ENCODE measurements at places on chromosomes 12 and 14.
A peak's percentile ranks its signal among the peaks of the same experiment; 100 is the strongest.

- no peak for DNase-seq
These were observed 108.5 kb downstream of the ANO6 start for GRCh38 chr12:45324391-45324790.

DNA sequence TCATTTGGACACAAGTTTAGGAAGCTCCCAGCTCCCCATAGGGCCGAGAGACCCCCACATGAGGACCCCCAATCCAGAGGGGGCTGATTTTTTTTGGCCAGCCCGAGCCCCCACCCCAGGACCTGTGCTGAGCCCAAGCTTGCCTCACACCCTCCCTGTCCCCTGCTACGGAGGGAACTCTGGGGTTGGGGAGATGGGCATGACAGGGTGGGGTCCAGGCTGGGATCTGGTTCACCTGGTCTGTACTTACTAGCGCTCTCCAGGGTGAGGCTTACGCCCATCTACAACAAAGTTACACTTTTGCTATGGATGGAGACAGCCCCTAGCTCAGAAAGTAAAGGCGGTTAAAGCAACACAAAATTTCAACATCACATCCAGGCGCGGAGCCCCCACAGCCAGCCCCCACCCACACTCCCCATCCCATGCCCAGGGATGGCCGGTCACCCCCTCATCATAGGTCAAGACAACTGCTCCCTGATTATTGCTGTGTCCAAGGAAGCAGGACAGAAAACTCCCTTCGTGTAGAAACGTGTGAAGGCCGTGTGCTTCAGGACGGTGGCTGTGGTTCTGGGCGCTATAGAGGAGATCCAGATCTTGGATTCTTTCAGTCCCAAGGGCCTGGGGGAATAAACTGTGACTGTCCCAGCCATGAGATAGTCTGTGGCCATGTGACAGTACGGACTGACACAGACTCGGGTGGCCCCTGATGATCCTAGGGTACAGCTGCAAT is 10.7 kb downstream of the SLC25A29 start:
- DNase-seq: no peak

DNA sequence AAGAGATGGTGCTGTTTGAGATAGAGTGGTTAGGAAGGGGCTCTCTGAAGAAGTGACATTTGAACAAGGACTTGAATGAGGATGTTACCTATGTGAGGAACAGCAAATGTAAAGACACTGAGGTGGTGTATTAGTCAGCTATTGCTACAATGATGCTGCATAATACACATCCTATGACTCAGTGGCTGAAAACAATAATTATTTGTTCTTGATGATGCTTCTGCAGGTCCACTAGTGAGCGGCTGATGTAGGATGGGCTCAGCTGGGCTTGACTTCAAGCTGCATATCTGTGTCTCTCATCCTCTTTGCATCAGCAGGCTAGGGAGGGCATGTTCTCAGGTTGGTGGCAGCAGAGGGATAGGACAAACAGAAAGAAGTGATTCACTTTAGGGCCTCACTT is 21.4 kb upstream of the CLMN start:
- DNase-seq: no peak

GRCh38 chr14:104359969-104360442 is 219.6 kb upstream of the C14orf180 start:
- DNase-seq: no peak

GRCh38 chr12:39327965-39328364 is 115.0 kb downstream of the KIF21A start:
- no peak for DNase-seq

DNA sequence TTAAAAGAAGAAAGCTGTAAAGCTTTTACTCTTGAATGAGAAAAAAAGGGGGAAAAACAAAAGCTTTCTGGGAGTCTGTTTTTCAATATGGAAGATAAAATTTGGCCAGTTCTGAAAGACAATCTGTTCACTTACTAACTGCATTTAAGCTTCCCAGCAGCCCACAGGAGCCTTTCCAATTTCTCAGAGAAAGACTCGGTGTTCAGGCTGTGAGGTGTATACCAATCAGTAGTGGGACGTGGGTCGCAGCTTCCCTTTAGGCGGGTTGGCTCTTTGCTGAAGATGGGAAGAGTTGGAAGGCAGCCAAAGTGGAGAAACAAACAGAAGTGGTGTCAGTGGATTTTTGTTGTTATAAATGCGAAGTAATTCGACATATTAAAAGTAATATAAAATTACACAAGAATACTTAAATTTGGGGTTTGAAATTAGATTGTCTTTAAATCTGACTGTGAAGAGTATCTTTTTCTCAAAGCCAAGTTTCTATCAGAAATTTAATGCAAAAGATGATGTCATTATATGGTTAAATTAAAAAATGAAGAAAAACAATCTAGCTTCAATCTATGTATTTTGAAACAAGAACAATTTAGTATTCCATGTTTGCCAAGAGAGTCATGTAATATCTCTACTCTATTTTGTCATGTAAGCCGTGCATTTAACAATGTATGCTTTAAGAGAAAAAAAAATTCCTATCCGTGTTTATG is 590.2 kb upstream of the ATXN7L3B start:
- no peak for DNase-seq

DNA sequence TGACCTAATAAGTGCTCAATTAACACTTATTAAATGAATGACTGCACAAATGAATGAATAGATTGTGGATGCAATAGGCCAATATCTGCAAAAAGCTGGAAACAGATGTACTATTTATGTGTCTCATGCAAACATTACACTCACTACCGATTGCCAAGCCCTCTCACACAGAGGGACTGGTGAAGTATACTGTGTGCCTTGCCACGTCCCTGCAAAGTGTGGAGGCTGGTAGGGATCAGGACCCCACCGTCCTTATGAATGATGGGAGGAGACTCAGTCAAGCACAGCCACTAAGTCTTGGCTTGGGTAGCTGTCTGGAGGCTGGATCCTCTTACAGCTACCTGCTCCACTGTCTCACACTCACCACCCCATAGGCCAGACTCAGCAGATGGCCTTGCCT is 3.9 kb upstream of the TUNAR start:
- no peak for DNase-seq

DNA sequence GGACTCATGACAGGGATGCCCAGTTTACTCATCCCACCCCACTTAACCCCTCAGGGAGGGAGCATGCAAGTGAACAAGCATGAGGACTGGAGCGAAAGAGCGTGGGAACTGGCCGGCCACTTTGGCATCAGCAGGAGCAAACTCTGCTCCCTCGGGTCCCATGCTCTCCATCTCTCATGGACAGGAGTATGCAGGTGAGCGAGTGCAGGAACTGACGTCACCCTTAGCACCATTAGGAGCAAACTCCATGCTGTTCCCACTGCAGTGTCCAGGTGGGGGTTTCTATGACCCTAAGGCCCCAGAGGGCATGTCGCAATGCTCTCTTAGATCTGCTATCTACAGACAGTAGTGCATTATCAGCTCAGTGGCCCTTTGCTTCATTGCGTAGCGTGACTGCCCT is 821.8 kb upstream of the LRFN5 start:
- DNase-seq: no peak

GRCh38 chr14:95659990-95660385 is 26.2 kb upstream of the TCL1B start:
- no peak for DNase-seq

DNA sequence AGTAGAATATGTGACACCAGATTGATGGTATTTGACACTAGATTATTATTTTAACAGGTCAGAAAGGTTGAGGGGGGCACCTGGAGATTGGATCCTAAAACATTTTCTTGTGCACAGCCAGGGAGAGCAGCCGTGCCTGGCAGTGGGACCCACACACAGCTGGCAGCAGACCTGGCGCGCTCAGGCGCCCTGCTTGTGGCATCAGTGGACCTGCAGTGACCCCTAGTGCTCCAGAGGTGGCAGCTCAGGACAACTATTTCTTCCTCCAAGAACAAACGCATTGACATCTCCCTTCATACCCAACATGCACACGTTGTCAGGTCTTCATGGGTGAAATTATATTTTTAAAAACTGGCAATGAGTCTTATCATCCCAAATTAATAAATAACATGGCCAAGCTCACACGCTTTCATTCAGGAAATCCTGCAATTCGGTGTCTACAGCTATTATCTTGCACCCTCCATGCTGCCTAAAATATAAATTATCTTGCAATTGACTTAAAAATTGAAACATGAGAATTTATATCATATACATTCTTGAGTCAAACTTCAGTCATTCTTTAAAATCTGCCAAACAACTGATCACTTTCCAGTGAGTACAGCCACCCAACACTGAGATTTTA is 7.7 kb upstream of the TMEM132D start:
- peak; percentile 79 for DNase-seq

GRCh38 chr14:101251812-101252442 is 309.4 kb upstream of the DIO3 start:
- no peak for DNase-seq

GRCh38 chr14:65961004-65961403 is 525.2 kb upstream of the CCDC196 start:
- peak; percentile 90 for DNase-seq

- no peak for DNase-seq
These were observed 413.7 kb upstream of the RPL10L start for GRCh38 chr14:47065326-47065725.

DNA sequence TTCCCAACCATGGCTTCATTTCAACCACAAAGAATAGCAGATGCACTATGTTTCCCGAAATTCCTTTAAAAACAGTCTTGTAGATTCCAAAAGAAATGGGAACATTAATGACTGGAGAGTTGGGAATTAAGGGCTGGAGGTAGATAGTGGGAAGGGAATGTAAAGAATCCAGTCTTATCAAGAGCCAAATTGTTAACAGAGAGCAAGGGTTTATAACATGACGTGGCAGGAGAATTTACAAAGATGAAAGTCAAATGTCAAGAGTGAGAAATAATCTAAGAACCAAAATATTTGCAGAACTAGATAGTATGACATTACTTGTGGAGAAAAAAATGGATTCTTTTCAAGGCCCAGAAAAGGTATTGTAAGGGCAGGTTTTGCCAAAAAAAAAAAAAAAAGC is 200.9 kb downstream of the GRIN2B start:
- DNase-seq: no peak

DNA sequence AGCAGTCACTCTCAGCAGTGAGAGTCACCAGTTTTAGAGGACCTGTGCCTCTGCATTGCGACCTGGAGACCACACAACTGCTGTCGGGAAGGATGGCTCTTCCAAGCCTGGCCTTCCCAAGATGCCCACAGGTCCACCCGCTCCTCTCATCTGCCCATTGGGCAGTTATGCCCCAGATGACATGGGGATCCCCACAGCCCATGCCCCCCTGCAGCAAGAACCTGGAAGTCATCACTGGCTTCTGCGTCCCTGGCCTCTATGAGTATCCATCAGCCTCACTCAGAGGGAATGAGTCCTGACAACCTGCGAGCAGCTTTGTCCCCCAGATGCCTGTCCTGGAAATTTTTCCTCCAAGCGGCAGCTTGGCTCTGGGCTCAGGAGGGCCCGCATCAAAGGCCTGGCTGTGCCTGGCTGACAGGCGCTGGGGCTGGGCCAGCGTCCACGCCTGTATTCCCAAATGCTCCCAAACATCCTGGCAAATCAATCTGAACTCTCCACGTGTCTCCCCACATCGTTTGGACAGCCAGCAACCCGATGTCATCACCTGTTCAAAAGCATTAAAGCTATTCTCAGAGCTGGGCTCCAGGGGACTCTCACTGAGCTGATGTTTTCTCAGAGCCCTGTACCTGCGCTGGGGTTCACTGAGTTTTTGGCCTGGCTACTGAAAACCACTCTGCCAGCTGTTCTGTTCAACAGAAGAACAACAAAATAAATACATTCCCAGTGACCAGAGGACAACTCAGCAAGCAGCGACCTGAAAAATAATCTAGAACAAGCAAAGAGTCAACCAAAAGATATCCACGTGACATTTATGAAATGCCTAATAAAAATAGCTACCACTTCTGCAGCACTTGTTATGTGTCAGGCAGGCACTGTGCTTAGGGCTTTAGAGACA is 57.8 kb downstream of the CLMN start:
- no peak for DNase-seq

GRCh38 chr12:31950088-31950487 is 9.1 kb upstream of the RESF1 start:
- DNase-seq: no peak

DNA sequence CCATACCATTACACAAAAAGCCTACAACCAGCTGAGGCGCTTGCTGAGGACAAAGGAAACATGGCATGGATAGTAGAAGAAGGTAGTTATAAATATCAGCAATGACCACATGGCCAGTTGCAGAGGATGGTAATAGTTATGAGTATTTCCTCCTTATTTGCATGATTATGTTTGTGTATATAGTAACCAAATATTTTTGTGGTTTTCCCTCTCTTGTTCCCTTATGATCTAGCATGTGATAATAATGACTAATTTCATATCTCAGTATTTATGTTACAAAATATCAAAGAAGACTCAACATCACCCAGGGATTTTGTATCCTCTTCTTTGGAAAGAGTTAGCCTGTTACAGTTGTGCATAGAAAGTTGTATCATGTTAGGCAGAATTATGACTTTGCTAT is 13.5 kb upstream of the CATSPERB start:
- DNase-seq: no peak

GRCh38 chr14:104722938-104723650 is 935 bp upstream of the ADSS1 start:
- DNase-seq: no peak

GRCh38 chr14:100710826-100711462 is 15.7 kb upstream of the DLK1 start:
- no peak for DNase-seq

GRCh38 chr12:65907513-65907912 is 83.2 kb downstream of the HMGA2 start:
- no peak for DNase-seq

DNA sequence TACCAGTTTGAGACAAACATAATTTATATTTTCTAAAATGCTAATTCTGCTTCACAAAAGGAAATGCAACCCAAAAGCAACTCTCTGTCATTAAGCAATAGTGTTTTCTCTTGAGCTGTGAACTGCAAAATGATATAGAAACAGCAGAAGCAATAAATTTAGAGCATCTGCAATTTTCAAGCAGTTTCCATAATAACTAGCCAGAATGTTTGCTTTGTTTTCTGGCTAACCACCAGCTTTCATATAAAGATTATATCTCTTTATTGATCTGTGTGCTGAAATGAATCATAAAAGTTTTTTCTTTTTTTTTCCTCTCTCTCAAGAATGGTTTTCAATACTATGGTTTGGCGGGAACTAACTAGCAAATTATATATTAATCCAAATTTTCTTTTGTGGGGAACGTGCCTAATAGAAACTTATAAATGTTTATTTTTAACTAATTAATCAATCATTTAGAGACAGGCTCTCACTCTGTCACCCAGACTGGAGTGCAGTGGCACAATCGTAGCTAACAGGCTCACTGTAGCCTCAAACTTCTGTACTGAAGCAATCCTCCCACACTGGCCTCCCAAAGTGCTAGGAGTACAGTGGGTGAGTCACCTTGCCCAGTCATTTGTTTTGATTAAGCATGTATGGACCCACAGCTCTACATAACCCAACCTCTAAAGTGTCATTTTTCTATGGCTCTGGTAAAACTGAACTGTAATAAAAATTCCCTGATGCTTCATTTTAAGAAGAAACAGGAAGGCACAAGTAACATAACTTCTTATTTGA is 830.1 kb upstream of the MGAT4C start:
- no peak for DNase-seq

GRCh38 chr12:11743423-11744409 is 94.2 kb downstream of the ETV6 start:
- no peak for DNase-seq

Measured in Karpas-422 (cell line).